ENCODE measurements at places on chromosomes 1 and 21.

DNA sequence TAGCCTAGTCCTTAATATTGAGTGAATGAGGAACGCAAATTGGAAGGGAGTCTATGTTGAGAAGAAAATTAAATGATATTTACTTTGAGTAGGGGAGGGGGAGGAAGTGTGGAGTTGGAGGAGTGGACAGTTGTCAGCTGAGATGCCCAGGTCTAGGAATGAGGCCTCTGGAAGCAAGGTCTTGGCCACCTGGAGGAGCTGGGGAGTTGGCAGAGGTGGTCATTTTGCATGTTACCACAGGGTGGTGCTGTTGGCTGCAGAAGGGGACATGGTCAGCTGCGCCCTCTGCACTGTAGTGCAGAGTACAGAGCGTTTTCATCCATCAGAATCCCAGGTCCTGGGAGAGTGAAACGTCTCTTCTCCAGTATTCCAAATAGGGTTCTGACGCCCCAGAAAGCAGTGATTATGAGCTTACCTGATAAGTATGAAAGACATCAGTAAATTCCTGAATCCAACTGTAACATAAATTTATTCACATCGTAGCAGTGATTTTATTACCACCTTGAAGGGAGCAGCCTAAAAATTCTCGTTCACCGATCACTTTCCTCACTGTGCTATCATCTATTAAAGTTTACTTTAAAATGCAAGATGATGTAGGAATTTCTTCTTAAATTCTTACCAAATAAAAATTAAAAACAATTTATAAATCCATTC, 13.8 kb downstream of the PARK7 start:
- DNase-seq = peak; percentile 77

DNA sequence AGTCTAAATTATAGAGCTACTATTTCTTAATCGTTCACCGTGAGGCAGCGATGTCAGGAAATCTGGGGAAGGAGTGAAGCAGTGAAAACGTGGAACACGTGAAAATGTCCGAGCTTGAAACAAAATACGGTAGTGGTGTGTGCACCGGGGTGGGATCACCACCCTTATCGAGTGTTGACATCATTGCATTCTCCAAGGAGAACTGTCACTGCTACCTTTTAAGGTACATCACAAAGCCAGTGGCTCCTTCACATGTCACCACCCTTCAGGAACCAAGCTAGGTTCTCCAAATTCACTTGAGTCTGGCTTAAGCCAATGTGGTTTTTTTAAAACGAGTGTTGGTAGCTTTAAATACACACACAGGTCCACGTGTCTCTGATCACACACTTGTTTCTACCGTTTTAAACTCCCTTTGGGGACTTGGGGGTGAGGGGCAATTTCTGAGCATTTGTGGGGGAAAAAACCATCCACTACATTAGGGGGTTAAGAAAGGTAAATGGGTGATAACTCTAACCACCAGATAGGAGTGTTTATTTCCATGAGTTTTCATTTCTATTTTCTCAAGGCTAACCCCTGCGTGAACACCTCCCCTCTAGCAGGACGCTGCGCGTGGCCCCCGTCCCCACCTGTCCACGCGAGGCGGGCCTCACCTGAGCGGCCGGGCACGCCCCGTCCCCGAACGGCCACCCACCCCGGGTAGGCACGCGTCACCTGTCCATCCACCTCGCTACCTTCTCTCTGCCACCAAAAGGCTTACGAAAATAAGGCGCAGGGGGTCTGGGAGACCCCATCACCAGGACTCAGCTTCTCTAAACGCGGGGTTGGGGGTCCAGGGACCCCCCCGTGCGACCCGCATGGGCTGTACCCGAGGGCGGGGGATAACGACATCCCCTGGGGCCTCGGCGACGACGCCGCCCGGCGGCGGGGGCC, 978 bp downstream of the PRDM15 start:
- DNase-seq = peak; percentile 50

DNA sequence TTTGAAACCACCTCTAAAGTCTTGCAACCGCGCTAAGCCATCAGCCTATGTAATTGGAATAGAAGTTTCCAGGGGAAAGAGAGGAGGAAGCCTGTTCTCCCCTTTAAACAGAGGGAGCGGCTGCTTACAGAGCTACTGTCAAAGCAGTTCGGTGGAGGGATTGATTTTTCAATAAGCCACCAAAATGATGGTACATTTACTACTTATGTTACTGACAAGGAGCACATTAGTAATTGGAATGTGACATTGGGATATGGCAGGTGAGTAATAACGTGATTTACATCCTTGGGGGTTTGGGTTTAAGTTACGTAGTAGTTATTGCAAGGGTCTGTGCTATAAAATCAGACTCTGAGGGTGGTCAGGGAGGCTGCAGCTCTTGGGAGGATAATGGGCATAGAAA, 257.3 kb downstream of the KAZN start:
- DNase-seq = no peak

- no peak for DNase-seq
Observed at GRCh38 chr1:19367584-19368041, 55.5 kb downstream of the SLC66A1 start.

GRCh38 chr1:87329526-87330056, 911 bp downstream of the LMO4 start:
- DNase-seq = no peak

DNA sequence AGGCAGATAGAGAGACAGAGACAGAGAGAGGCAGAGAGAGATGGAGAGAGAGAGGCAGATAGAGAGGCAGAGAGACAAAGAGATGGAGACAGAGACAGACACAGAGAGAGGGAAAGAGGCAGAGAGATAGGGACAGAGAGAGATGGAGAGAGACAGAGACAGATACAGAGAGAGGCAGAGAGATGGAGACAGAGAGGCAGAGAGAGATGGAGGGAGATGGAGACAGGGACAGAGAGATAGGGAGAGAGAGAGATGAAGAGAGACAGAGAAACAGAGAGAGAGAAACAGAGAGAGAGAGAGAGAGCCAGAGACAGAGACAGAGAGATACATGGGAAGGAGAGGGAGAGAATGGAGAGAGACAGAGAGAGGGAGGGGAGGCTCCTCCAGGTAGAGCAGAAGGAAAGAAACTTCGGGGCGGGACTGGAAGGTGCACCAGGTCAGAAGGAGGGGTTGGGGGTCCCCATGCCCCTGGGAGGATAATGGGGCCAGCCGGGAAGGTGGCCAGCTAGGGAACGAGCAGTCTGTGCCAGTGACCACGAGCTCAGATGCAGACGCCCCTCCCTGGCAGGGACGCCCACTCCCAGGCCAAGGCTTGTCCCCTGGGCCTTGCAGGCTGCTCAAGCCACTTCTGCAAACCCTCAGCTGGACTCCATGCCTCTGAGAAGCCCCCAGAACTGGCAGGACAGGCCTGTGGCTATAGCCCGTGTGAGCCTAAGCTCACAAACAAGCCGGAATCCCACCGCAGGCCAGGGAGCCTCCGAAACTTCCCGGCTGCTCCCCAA, 3.3 kb downstream of the FNDC10 start:
- no peak for DNase-seq

DNA sequence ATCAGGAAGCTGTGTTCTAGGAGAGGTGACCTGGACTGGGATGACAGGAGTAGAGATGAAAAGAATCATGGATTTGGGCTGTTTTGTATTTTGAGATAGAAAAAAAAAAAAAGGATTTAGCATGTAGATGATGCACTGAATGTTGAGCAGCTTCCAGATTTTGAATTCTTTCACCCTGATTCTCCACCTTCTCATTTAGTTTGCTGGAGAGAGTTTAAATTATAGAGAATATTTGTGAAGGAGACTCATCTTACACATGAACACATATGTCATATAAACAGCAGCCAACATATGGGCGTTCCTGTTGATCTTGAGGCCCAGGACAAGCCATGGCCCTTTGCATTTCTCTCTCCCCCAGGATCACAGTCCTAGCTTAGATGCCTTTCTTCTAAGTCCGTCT, 7.4 kb downstream of the RPTN start:
- DNase-seq = no peak

GRCh38 chr1:114259511-114260160, 106.0 kb upstream of the SYT6 start:
- DNase-seq = no peak

DNA sequence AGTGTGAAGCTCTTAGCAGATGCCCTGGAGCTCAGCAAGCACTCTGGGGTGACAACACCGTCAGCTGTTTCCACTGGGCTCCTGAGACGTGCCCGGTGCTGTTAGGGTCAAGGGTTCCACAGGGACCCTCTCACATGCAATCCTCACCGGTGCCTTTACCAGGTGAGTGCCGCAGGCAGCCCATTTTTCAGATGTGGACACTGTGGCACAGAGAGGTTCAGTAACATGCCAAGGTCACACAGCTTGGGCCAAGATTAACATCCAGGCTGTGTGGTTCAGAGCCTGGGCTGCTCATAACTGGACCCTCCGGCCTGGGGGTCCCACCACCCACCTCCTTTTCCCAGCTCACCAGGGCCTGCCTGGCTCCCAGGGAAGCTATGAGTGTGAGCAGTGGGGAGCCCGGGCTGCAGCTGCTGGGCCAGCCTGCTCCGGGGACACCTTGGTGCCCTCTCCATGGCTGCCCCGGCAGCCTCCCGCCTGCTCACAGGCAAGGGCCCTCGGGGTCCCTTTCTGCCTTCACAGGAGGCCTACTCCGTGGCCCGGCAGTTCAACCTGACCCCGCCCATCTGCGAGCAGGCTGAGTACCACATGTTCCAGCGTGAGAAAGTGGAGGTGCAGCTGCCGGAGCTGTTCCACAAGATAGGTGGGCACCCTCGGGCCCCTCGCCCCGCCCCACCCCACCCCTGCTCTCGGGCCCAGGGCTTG, 49.3 kb downstream of the KCNAB2 start:
- DNase-seq = no peak

DNA sequence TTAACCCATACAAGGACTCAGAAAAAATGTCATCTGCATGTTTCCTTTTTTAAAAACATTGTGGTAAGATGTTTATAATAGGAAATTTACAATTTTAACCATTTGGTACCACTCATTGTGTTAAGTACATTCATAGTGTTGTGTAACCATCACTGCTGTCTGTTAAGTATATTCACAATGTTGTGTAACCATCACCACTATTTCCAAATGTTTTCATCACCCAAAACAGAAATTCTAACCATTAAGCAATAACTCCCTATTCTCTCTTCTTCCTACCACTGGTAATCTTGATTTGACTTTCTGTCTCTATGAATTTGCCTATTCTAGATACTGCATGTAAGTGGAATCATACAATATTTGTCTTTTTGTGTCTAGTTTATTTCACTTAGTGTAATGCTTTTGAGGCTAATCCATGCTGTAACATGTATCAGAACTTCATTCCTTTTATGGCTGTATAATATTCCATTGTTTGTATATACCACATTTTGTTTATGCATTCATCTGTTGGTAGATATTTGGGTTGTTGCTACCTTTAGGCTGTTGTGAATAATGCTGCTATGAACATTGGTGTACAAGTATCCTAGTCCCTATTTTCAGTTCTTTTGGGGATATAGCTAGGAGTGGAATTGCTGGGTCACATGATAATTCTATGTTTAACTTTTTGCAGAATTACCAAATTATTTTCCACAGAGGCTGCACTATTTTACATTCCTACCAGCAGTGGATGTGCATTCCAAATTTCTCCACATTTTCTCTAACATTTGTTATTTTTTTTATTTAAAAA, 14.1 kb downstream of the HIPK1 start:
- DNase-seq = no peak

GRCh38 chr1:25649505-25650288, 33.1 kb downstream of the MAN1C1 start:
- no peak for DNase-seq

- DNase-seq = no peak
Observed at GRCh38 chr21:29667651-29668050, 272.1 kb downstream of the GRIK1 start.

DNA sequence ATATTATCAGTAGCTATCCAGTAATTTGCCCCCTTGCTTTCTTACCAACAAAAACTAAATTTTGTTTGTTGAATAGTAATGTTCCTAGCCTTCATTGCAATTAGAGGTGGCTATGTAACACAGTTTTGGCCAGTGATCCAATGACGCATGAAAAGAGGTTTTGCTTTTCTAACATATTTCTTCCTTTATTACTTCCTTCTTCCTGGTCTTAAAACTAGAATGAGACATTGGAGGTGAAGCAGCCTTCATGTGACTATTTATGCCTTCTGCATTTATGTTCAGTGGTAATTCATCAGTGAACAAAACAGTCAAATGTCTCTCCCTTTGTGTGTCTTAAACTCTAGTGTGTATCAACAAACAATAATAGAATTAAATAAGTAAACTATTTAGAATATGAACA, 35.5 kb downstream of the LRIF1 start:
- DNase-seq = no peak

DNA sequence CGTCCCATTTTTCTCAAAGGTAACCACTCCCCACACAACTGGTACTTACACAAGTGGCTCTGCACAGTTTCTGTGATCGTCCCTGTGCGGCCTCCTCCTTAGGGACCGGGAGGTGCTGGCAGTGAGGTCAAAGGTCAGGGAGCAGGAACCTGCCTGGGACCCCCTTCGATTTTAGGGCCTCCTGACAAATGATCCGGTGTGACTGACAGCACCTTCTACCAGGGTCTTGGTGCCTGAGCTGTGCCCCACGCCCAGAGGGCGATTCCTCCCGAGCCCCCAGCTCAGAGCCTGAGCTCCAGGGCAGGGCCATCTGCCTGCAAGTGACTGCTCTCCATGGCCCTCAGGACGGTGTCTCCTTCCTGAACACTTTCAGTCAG, 11.8 kb upstream of the TMEM240 start:
- DNase-seq = no peak

DNA sequence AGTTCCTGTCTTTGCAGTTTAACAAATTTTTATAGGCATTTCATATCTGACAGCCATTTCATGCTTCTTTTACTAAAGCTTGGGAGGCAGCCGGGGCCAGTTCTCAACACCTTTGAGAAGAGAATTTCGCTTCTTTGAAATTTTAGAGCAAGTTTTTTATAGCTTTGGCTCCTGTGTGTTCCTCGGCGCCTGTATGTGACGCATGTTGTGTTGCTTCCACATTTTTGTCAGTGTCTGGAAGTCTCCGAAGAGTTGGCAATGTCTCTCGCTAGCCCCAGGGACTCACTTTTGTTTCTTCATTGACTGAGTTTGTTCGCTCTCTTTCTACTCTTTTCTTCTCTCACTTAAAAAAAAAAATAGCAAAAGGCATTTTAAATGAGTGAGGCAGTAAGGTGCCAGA, 386.9 kb upstream of the PLXNA2 start:
- no peak for DNase-seq

- no peak for DNase-seq
Observed at GRCh38 chr1:206909883-206910318, 11.8 kb downstream of the FCMR start.

GRCh38 chr1:242100921-242101320, 102.0 kb upstream of the MAP1LC3C start:
- DNase-seq = no peak

DNA sequence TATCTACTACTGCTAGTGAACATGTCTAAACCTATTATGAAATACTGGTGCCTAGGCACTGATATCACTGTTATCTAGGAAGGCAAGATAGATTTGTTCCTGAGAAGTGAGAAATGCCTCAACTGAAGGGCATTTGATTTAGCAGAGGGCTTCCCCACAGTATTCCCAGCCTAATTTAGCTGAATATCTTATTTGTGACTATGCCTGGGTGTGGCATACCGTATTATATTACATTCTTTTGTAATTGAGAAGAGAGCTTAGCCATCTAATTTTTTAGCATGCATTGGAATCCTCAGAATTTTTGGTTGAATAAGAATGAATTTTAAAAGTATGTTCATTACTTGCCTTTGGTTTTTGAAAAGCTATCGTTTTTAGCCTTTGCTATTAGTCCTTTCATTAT, 99.1 kb downstream of the ZP4 start:
- no peak for DNase-seq
